ENCODE measurements at places on chromosomes 3 and 15. TPM values are rescaled to one million over a fixed set of nuclear protein-coding genes. Genes with fewer than 3 reads are reported as not detected.

CCDC13 gene
- 0.77 TPM for total RNA-seq

- no peak for DNase-seq
Observed at GRCh38 chr3:25088284-25088683, 339.8 kb upstream of the RARB start.

GRCh38 chr3:19959505-19959904, 12.6 kb downstream of the RAB5A start:
- DNase-seq, result no peak

GRCh38 chr3:174697310-174697709, 161.8 kb upstream of the NAALADL2 start:
- DNase-seq, result no peak

TM4SF1 gene
- total RNA-seq, result 503 TPM
